A172 (cell line): ENCODE measurements at places on chromosomes 1 and 21. TPM values are rescaled to one million over a fixed set of nuclear protein-coding genes. Genes with fewer than 3 reads are reported as not detected.

Gene HMCN1
- total RNA-seq = 0.55 and 1.6 TPM in 2 replicates

Gene RAD54L
- 8.5 and 10.5 TPM in 2 replicates for total RNA-seq

Gene PGLYRP3
- not detected in 2 replicates for total RNA-seq

Gene PRR9
- total RNA-seq = not detected in 2 replicates

Gene ERO1B
- total RNA-seq = 3.8 and 7.8 TPM in 2 replicates

Gene TMPRSS15
- total RNA-seq = 0.02 and 0.12 TPM in 2 replicates

Gene TPTE
- total RNA-seq = 1.2 and 2.5 TPM in 2 replicates

DNA sequence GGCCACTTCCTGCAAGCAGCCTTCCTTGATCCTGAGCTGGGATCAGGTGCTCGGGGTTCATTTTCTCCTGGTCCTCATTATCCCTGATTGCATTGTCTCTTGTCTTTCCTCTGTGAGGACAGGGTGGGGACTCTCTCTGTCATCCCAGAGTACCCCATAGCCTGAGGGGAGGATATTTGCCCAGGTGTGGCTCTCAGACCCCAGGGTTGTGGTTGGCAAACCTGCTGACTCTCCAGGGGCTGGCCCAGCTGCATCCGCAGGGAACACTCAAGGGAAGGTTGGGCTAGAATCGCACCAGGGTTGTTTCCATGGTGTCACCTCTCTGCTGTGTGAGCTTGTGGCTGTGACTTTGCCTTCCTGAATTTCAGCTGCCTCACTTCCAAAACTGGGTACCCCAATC, 276.8 kb upstream of the C1orf174 start:
- DNase-seq = no peak

DNA sequence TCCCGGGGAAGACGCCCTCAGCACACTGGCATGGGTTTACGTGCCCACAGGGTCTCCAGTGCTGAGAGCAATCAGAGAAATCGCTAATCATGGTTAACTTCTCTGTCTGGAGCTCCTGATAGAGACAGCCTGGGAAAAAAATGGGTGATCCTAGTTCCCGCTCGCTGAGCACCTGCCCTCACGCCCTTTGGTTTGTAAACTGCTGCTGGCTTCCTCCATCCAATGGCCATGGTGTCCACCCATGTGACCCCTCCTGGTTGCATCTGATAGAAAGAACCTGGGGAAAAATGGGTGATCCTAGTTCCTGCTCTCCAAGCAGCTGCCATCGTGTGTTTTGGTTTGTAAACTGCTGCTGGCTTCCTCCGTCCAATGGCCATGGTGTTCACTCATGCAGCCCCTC, 402.2 kb downstream of the PRDM2 start:
- DNase-seq = no peak

GRCh38 chr1:29278124-29278523, 41.8 kb downstream of the PTPRU start:
- DNase-seq = no peak

DNA sequence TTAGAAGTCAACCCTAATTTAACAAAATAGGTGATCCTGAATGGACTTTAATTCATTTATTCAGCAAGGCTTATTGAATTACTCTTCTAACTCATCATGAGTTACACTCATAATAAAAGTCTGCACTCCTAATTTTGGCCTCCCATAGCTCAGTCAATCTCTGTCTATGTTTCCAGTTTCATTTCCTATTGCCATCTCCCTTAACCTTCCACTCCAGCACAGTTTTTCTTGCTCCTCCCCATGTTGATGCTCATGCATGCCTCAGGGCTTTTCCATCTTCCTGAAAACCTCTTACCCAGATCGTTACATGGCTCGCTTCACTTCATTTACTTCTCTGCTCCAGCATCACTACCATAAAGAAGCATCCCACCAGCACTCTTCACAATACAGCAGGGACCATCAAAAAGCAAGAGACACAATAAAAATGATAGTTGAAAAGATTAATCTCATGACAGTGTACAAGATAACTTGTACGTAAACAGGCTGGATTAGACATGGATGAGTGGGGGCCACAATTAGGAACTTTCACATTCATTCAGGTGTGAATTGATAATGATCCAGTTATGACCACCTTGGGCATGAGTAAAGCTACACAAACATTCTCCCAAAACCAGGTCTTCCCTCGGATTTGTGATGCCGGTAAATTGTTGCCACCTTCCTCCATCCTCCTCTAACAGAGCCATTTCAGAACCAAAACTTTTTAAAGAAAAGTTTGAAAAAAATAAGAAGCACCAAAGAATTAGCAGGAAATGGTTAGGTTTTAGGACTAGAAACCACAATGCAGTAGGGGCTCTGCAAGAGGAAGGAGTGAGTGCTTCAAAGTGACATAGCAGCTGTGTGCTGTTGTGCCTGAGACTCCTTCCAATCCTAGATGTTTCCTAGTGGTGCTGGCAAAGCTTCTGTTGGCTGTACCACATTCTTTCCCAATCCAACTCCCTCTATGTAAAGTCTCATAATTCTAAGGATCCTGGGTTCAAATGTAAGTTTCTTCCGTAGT, 89.8 kb downstream of the OLFML2B start:
- DNase-seq = no peak

- no peak for DNase-seq
These were observed 102.3 kb downstream of the KCNJ15 start for GRCh38 chr21:38359090-38359489.

DNA sequence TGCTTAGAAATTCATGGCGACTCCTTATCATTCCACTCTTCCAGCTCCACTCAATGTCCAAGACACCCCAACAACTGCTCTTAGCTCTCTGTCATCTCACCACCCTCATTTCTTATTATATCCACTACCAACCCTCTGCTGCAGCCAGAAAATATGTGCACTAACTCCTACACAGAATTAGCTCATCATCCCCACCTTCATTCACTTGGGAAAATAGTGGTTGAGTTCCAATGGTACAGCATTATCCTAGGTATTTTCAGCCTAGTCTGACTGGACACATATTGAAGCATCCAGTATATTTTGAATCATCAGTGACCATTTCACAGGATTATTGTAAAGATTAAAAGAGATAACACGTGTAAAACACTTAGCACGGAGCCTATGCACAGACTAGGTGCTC, 16.7 kb upstream of the VSIG8 start:
- no peak for DNase-seq

DNA sequence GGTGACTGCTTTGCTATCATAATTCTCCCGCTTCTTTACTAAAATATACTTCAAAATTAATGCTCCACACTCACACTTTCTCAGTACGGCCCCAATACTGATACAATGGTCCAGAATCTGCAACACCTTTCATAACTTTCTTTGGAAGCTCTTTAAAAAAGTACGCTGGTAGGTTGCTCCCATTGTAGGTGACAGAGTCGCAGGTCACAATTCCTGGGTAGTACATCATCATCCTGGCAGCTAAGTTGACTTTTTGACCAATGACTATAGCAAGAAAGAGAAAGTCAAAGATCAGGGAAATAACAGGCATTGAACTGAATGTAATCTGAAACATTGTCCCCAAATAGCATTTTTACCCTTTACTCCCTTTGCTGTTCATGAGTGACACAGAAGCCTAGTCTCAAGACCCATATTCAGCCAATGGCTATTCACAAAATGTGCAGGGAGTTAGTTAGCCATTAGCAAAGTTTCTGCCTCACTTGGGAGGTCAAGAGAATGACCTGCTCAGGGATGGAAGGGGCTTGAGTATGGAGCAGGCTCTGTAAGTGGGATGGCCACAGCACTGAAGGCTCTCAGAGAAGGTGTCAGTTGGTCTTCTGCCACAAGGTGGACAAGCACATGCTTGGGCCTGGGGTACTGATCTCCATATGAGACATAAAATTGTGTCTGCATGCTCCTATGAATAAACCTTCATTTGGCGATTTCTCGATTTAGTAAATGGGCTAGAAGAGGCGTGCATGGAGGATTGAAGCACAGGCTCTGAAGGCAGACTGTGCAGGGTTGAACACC, 35.4 kb downstream of the ADCY10 start:
- DNase-seq = no peak

GRCh38 chr1:59357645-59358320, 60.9 kb downstream of the FGGY start:
- no peak for DNase-seq

DNA sequence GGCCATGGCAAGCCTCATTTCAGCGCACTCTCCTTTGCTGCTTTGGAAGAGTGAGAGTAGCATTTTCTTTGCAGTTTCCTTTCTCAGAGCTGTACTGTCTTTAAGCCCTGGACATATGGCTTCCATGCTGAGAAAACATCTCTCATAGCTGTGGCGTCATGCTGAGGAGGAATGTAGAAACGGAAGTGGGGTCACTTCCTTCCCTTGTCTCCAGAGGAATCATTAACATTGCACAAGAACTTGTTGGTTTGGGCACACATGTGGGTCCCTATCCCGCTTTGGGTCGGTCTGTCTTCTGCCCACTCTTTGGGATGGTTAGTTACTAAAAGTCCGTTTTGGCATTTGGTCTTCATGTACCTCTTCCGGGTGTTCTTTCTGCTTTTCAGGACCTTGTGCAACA, 5.6 kb downstream of the MFN2 start:
- DNase-seq = no peak

DNA sequence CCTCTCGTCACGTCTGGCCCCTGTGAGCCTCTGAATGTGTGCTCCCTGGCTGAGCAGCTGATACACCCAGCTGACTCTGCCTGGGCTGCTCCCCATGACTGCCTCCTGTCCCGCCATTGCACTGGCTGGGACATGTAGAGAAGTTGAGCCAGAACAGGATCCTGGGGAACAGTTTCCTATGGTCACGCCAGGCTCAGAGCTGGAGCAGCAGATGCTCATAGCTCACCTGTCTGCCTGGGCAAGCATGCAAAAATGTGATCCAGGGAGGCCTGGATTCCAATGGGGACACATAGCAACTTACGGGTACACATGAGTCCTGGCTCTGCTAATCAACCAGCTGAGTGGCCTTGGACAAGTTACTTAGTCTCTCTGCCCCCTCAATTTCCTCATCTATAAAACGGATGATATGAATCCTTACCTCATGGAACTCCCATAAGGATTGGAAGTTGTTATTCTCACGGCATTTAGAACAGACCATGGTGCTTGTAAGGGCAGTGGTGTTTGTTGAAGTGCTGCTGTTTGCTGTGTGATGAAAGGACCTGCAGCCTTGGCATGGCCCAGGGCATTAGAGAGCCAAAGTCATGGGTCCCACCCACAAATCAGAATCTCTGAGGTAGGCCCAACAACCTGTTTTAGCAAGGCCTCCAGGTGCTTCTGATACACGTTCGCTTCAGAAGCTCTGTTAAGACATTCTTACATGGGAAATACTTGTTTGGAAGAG, 150.3 kb upstream of the VANGL1 start:
- no peak for DNase-seq

DNA sequence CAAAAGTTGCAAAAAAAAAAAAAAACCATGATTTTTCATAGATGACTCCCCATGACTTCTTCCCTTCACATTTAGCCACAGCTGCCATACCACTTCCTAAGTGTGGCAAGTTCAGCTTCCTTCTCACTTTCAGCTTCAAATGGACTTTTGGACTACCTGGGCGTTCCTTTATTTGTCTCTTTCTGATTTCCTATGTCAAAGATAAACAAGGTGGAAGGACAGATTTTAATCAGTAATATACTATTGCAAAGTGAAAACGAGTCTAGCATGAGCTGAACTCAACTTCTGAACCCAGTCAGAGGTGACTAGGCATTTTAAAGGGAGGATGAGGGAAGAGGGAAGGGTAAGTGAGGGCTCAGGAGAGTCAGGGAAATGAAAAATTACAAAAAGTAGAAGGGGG, 14.4 kb upstream of the SCCPDH start:
- no peak for DNase-seq

- DNase-seq = no peak
These were observed 19.4 kb downstream of the MECR start for GRCh38 chr1:29211086-29212030.

- no peak for DNase-seq
These were observed 44.3 kb downstream of the LAMC2 start for GRCh38 chr1:183230413-183230812.

GRCh38 chr1:86705665-86705985, 1.2 kb downstream of the SH3GLB1 start:
- DNase-seq = no peak

DNA sequence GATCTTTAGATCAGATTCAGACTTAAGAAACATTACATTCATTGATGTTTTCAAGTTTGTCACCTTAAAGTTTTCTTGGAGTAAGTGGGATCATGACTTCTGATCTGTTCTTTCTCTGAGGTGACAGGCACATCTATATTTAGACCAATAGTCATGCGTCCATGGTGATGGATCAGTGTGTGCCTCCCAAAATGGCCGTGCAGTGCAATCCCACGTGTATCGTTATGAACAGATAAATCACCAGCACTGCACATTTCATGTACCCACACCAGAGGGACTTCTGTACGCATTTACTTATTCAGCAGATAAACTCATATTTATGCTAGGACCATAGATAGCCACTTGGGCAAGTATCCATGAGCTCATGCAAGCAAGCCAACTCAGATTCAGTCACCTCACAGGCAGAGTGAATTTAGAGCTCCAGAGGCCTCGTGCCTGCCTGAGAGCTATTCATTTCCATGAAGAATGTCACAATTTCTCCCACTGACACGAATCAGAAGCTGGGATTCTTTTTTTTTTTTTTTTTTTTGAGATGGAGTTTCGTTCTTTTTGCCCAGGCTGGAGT, 13.9 kb upstream of the WDR26 start:
- no peak for DNase-seq

DNA sequence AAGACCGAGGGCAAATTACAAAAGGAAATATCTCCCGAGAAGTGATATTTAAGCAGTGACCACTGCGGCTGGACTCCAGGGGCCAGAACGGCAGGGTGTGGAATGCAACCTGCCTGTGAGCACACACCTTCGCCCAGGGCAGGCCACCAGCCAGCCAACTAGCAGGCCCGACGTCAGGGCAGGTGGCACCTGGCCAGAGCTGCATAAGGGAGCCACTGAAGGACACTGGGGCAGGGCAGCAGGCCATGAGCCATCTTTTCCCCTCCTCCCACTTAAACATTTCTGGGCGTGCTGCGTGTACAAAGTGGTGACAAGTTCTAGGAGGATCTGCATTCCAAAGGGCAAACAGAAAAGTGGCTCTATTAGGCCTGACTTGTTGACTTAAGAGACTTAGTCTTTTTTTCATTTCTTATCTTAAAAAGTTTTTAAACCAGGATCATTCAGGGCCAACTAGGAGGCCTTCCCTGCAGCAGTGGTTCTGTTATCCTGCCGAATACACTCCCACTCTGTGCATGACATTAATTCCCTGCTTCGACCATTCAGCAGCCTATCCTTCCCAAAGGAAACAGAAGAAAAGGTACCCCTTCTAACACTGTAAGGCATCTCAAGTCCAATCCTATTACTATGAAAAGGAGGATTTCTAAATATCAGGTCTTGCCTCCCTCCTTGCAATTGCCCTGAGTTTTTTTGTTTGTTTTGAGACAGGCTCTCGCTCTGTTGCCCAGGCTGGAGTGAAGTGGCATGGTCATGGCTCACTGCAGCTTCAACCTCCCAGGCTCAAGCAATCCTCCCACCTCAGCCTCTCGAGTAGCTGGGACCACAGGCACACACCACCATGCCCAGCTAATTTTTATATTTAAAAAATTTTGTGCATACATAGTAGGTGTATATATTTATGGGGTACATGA, 96.3 kb downstream of the BCAR3 start:
- DNase-seq = no peak

- no peak for DNase-seq
These were observed 123.2 kb upstream of the HMCN1 start for GRCh38 chr1:185610954-185611353.
